NCI-H510A (cell line): ENCODE measurements at places on chromosomes 5 and 9.

DNA sequence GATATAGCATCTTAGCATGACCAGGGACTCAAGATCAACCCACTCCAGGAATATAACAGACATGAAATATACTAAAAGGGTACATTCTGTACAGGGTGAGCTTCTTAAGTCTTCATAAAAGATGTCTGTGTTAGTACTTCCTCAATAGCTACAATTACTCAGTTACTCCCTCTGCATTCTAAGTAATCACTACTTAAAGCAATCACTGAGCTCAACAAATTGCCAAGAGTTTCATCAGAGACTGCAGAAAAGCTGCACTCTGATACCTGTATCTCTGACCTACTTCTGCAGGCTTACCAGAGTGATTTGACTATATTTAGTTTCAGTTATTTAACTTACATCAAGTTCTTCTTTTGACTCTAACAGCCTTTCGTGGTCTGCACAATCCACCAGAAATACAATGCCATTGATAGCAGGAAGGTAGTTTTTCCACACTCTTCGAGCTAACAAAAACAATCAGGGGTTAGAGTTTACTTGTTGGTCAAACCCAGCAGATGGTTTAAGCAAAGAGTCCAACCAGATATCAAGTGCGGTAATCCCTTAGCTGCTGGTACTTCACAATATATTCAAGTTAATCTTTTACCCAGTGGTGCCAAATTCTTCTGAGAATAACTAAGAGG lies 23.3 kb downstream of the SAR1B start:
- DNase-seq, result no peak

GRCh38 chr5:73629456-73629855 lies 3.5 kb downstream of the ARHGEF28 start:
- no peak for DNase-seq

DNA sequence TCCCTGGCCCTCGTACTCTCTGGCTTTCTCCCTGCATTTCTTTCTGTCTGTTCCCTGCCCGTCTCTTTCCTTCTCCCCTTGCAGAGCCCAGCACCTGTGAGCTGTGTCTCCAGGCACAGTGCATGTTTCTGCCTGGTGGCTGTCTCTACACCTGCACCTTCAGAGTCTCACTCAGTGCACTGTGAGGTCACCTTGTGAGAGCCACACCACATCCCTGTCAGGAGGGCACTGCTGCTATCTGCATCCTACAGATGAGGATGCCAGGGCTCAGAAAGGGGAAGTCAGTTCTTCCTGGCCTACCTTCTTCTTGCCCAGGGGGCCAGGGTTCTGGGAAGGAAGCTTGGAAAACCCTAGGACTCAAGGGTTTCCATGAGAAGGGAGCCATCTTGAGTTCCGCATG lies 69.7 kb upstream of the NEURL1B start:
- no peak for DNase-seq

- no peak for DNase-seq
Observed at GRCh38 chr5:21236971-21237427, 1249.0 kb upstream of the CDH18 start.

GRCh38 chr9:101467690-101468089 lies 32.1 kb upstream of the ALDOB start:
- no peak for DNase-seq

GRCh38 chr5:55591686-55592085 lies 56.9 kb upstream of the PLPP1 start:
- DNase-seq, result no peak

GRCh38 chr5:39117401-39117800 lies 43.2 kb upstream of the RICTOR start:
- DNase-seq, result no peak

DNA sequence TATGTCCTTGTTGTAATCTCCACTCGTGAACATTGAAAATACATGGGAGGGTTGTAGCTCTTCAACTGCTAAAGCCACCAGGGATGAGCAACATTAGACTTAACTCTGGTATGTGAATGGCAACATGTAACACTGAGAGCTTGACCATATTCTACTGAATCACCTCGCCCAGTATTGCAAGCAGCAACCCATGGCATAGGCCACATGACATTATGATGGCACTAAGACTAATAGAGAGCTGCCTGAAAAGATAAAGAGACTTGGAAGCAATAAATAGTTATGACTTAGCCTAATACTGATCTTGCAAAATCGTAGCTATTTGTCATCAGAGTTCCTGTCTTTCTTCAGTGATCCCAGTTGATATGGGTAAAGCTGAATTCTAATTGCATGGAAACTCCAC lies 108.4 kb upstream of the NREP start:
- no peak for DNase-seq

- DNase-seq, result peak; percentile 77
Observed at GRCh38 chr5:17217493-17218352, at the start of gene BASP1. Gene BASP1 (plus strand): TSS chr5:17217631. CDS start chr5:17275217, 57,586 bp downstream.

- no peak for DNase-seq
Observed at GRCh38 chr5:31965227-31965626, 208.9 kb downstream of the GOLPH3 start.

GRCh38 chr5:153777681-153778581 lies 260.8 kb downstream of the FAM114A2 start:
- DNase-seq, result no peak

DNA sequence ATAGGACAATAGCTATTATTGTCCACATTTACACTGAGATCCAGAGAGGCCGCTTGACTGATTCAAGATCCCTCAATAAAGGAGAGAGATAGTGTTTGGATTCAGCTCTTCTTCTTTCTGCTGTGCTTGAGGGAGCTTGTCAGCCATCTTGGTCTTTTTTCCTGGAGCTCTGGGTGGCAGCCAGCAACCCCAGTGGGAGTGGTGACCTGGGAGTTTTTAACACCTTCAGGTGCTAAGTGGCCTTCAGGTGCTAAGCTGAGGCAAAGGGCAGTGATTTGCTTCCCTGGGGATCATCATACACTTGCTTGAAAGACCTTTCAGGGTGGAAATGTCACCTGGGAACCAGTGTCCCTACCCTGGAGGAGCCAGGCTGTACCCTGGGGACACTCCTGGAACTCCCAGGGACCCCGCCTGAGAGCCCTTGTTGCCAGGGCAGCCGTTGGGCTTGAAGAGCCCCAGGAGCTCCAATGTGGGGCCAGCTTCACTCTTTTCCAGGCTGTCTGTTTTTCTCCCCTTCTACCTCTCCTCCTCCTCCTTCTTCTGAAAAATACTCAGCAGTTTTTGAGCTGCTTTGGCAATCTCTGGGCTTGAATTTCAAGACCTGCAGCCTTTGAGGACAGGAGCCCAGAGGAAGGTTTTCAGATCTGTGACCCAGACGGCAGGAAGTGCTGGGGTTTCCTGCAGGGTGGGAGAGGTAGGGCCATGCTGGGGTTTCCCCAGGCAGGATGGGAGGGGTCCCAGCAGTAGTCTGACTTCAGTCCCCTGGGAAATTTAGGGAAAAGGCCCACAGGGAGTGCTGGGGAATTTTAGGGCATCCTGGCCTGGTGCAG lies 59.7 kb downstream of the FGF18 start:
- DNase-seq, result no peak

DNA sequence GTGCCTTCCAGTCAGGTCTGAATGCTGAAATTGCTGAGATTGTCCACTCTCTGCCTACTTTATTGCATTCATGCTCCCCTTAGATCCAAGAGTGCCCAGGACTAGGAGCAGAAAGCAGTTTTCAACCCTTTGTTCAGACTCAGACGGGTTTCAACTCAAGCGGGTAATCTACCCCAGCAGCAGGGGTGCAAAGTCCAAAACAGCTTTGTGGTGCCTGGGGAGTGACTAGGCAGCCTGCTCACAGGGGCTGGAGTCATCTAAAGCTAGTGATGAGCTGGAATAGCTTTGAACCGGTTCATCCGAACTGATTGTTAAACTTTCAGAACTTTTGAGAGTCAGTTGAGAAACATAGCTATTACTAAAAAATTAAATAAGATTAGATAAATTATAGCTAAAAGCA lies 71.0 kb upstream of the IQGAP2 start:
- DNase-seq, result no peak

DNA sequence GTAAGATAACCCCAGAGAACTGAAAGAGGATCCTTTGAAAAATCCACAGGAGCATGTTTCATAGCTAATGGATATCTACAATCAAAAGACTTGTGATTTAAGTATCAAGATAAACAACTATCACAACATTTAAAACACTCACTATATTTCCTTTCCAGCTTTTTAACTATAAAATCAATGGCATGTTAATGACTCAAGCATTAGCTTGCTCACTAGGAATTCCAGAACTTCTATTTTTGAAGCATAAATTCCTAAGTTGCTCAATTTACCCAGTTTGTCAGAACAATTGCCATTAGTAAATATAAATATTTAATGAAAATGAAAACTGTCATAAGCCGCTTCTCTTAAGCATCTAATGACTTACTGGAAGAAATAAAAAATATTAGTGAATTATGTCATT lies 355.3 kb downstream of the PRELID2 start:
- no peak for DNase-seq

DNA sequence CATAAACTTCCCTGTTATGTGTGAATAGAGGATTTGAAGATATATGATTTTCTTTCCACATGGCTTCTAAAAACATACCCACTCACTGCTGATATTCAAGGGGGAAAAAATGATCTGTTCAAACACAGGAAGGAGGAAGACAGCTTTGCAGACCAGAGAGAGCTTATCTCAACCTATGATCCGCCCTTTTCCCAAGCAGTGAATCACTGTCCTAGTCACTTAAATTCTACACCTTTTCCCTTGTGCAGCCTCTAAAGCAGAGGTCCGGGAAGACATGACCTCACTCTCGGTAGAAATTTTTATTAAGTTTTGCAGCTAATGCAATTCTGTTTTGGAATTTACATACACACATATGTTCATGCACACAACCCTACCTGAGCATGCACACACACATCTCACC lies 197.2 kb downstream of the DIRAS2 start:
- no peak for DNase-seq
